ENCODE measurements at places on chromosomes 4 and X.

GRCh38 chrX:2665387-2666304, 25.4 kb upstream of the CD99 start:
- no peak for DNase-seq

DNA sequence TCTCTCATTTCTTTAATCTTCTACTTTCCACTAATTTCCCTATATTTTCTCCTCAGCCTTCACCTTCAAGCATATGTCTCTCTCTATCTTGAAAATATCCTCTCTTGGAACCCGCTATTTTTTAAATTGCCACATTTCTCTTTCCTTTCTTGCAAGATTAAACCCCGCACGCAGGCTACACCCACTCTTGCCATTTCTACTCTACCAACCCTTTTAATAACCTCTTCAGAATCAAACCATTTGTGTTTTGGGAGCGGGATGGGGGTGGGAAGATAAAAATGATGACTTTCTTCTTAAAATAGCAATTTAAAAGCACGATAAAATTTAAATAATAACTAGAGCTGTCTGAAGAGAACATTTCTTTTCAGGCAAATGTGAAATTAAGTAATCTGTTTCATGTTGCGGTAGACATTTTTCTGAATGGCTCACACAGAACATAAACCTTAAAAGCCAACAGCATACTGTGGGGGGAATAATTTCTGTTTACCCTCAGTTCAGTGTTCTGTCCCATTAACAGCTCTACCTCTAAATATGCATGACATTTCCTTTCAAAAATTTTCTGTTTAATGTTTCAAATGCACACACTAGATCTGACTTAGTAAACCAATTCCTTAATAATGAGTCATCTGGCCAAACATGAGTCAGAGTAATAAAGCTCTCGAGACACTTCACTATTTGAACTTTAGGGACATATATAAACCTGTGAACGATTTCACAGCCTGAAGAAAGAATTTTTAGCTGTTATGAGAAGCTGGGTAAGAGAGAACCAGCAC, 20.5 kb downstream of the ARSJ start:
- DNase-seq: peak; percentile 85

- no peak for DNase-seq
These were observed 10.0 kb downstream of the ELMOD2 start for GRCh38 chr4:140533951-140534480.

DNA sequence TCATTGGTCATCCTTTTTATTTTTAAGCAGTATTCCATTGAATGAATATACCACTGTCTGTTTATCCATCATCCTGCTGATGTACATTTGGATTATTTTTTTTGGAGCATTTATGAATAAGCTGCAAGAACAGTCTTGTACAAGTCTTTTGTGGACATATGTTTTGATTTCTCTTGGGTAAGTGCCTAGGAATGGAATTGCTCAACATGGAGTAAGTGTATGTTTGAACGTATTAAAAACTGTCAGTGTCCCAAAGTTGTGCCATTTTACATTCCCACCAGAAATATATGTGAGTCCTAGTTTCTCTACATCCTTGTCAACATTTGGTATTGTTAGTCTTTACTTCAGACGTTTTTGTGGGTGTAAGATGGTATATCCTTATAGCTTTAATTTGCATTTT, 287.0 kb upstream of the POF1B start:
- no peak for DNase-seq

- no peak for DNase-seq
These were observed 36.4 kb upstream of the UNC5C start for GRCh38 chr4:95585016-95585695.

GRCh38 chr4:162985131-162985530, 181.6 kb downstream of the NAF1 start:
- no peak for DNase-seq

- DNase-seq: peak; percentile 47
These were observed 30.9 kb downstream of the RASSF6 start for GRCh38 chr4:73589261-73589847.

DNA sequence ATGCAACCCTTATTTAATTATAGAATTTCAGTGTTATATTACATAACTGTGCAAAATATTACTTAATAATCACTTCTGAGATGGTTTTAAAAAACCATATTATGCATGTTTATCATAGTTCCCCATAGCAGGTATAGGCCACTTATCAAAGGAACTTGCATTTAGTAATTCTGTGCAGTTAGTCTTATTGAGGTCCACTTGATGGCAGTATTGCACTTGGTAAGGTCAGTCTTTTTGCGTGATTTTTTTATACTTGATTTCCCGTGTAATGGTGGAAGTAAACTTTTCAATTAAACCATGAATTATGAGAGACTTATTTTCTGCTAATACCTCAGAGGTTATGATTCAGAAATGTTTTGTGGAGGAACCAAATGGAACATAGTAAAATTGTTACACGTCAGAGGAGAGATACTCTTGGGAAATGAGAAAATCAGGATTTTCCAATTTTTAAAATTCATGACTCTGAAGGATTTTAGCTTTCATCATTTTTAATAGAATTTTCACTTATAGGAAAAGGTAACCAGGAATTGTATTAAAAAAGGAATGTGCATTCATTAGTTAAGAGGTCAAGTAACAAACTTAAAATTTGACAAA, 230.0 kb downstream of the CCSER1 start:
- peak; percentile 1 for DNase-seq

- DNase-seq: no peak
These were observed 137.5 kb upstream of the ANXA3 start for GRCh38 chr4:78414116-78414515.

- no peak for DNase-seq
These were observed 169.2 kb upstream of the ATP6AP2 start for GRCh38 chrX:40411340-40412111.

DNA sequence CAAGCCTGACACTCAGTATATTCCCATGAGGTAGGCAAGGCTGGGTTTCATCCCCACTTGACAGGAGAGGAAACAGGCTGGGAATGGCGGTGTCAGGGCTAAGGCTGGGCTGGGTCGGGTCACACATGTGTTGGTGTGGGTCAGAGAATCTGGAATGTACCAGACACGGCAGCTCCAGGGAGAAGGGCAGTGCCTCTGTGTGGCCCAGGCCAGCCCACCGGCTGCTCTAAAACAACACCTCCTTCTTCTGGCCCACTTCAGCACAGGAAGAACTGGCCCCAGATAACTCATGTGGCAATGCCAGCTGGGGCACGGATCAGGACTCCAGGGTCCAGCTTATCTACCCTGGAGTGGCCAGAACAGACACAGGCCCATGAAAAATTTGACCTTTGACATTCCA, 6.3 kb downstream of the HAUS7 start:
- no peak for DNase-seq

Data from AG09309 (cell line).